Activated CD4-positive, alpha-beta memory T cell treated with anti-CD3 and anti-CD28 coated beads for 36 hours (primary cell): ENCODE measurements at places on chromosomes 2 and 18.

DNA sequence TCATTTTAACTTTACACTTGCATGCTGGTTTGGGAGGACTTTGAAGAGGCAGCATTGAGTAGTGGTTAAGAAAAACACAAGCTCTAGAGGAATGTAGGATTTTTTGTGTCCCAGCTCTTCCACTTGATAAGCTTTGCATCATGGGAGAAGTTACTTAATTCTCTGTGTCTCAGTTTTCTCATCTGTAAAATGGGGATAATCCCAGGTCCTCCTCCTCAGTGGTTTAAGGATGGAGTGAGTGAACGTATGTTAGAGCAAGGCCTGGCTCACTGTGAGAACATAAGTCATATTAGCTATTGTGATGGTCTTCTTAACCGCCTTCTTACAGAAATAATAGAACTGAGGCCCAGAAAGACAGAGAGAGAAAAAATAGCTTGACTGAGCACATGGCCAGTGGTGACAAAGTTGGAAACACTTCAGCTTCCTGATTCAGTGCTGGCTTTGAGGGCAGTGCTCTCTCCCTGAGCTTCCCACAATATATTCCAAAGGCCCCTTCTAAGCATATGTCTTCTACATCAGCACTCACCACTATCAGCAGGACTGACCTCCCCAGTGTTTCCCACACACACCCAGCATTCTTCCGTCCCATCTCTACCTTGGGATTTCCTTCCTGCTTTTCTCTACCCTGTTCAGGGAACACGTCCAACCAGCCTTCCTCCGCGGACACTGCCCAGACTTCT lies 214.9 kb upstream of the TNP1 start:
- DNase-seq: no peak

DNA sequence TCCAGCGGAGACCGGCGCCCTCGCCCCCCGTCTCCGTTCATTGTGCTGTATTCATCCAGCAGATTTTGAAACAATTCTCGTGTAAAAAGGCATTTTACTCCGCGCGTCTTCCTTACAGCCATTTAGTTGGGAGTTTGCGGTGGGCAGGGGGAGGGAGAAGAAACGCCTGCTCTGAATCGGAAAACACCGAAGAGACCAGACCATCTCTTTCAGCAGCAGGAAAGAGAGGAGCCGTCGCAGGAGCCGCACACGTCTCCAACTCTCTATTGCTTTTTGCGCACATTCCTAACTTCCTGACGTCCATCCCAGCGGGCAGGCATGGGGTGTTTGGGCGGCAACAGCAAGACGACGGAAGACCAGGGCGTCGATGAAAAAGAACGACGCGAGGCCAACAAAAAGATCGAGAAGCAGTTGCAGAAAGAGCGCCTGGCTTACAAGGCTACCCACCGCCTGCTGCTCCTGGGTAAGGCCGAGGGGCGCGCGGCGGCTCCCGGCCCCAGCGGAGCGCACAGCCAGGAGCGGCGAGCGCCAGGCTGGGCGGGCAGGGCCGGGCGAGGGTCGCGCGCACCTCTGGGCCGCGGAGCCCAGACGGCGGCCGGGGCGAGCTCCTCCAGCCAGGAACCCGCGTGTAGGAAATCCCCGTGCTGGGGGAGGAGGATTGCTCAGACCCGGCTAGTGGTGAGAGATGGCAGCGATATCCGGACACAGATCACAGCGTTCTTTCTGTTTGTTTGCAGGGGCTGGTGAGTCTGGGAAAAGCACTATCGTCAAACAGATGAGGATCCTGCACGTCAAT lies 63.2 kb downstream of the GNAL start:
- DNase-seq: peak; percentile 43

DNA sequence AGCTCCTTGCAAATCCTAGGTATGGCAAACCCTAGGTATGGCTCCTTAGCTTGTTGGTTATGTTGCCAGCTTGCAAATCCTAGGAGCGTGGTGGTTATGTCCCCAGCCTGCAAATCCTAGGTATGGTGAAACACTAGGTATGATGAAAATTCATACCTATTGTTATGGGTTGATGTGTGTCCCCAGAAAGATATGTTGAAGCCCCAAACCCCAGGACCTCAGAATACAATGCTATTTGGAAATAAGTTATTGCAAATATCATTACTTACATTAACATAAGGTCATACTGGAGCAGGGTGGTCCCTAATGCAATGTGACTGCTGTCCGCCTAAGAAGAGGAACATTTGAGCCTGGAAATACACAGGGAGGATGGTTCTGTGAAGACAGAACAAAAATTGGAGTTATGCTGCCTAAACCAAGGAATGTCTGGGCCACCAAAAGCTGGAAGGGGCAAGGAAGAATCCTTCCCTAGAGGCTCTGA lies 220.8 kb downstream of the MYCN start:
- no peak for DNase-seq

GRCh38 chr2:80530442-80531064 lies 226.0 kb upstream of the LRRTM1 start:
- DNase-seq: no peak

- DNase-seq: no peak
Measured at GRCh38 chr2:8214036-8214615, 467.7 kb upstream of the ID2 start.

- DNase-seq: no peak
Measured at GRCh38 chr2:159695795-159696448, 16.4 kb upstream of the MARCHF7 start.

DNA sequence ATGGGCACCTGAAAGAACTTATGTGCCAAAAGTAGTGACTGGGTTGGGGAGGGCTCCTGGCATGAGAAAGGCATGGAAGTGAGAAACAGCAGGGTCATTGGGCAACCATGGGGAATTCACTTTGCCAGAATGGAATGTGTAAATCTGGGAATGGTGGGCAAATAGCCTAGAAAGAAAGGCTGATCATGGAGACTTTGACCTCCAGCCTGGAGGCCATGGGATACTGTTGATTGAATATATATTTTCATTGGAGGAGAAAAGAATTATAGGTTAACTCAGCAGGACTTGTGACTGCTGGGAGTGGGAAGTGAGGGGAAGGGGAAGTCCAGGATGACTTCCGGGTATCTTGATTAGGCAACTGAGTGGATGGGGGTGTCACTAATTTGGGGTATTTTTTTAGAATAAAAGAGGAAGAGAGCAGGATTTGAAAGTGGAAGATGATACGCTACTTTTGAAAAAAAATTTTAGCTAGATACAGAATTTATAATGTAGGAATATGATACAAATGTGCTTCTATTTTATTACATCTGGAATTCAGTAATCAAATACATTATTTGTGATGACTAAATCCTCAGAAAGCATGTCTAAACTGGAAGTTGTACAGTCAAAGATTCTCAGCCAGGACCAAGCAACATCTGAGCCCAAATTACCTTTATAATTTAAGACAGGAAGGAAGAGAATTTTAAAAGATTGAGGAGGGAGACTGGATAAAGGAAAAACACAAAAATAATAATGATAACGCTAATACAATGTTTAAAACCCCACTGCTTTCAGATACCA lies 116.2 kb downstream of the GATA6 start:
- no peak for DNase-seq

GRCh38 chr2:22209545-22209944 lies 1085.8 kb downstream of the TDRD15 start:
- no peak for DNase-seq

GRCh38 chr2:241673189-241673663 lies 13.4 kb downstream of the DTYMK start:
- DNase-seq: peak; percentile 14

GRCh38 chr2:238425505-238425978 lies 1.2 kb upstream of the ASB1 start:
- no peak for DNase-seq

DNA sequence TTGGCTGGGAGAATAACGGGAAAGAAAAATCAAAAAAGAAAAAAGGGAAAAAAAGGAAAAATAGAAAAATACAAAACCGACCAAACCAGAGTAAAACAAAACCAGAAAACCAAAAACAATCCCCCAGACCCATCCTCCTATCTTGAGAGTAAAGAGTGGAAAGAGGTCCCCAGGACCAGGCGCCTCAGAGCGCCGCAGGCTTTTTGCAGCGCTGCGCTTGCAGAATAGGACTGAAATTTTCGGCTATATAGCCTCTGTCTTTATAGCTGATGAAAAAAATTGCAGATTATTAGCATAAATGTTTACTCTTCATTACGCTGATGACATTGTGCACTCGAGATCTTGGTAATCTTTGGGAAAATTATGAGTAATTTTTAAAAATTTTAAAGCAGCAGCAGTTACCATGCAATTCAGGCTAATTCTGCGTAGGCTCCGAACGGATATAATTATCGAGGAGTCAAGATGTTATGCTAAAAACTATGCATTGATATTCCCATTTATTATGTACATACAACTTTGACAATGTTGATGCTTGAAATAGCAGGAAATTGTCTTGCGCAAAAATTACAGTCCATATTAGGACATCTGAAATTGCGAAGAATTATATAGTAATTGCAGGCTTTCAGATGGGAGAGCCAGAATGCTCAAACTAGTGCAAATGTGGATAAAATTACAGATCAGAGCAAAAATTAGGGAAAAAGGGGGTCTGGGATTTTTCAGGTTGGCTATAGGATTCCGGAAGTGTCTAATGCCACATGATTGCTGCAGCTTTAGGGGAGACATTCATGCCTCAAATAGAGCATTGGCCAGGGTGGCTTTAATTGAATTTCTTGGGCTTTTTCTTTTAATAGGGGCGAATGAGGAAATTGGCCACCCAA lies 8.3 kb downstream of the DLX1 start:
- DNase-seq: no peak

DNA sequence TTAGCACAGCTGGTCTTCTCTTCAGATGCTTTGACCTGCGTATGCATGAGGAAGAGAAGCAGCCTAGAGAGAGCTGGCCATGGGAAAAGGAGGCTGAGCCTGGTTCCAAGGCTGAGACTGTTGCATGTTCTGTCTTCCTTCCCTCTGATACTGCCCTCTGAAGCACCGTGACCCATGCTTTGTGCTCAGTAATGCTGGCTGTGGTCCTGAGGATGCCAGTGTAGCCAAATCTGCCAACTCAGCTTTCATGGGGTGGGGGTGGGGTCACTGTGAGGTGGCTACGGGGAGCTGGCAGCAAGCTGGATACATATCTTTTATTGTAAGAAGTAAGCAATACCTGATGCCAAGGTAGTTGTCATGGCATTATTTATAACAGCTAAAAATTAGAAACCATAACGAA lies 41.5 kb downstream of the EPAS1 start:
- no peak for DNase-seq

DNA sequence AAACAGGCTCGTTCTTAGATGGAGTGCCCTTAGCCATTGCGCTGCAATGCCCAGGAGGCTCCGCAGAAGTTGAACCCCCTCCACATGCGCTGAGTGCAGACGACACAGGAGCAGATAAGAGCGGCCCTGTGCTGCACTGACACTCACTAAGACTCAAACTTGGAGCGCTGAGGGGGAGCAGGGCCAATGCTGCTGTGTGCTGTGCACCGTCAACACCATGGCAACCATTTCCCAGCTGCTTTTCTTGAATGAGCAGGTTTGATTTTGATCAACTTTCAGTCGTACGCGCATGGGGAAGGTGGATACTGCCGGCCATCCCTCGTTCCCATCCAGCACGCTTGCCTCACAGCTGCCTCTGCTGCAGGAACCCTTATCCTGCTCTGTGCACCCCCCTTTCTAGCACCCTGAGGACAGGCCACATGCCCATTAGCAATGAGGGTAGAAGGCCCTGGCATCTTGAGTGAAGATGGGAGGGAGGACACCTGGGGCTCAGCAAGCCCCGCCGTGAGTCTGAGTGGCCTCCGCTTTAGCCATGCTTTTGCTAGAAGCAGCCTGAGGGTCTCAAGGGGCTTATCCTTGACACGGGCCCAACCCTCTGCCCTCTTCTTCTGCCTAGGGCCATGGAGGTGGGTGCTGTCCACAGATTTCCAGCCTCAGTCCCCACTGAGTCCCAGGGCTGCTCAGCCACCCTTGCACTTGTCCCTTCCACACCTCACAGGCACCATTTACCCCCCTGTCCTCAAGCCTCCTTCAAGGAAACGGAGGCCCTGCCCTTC lies 271.9 kb downstream of the PHLPP1 start:
- no peak for DNase-seq

GRCh38 chr2:46805401-46805951 lies 110.1 kb downstream of the MCFD2 start:
- no peak for DNase-seq

DNA sequence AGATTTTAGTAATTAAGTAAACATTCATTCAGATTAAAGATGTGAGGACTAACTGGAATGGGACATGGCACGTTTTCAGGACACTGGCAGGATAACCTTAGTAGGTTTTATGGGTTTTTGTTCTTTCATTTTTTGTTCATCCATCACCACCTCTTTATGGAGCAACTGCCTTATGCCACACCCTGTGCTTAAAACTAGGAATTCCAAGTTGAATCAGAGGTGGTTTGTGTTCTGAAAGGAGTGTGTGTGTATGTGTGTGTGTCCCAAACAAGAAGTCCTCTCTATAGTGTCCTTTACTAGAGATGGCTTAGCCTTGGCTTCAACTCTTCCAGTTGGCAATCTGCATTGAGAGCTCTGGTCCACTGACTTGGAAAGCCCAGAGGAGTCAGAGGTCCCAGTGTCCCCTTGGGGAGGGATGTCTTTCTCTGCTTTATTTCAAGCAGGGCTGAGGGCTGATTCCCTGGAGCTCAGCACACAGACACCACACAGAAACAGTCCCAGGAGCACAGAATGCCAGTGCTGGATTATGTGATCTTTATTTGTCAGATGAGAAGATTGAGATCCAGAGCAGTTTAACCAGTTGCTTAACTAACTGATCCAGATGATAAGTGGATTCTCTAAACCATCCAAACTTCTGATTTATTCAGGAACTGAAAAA lies 25.2 kb downstream of the RHOB start:
- no peak for DNase-seq

DNA sequence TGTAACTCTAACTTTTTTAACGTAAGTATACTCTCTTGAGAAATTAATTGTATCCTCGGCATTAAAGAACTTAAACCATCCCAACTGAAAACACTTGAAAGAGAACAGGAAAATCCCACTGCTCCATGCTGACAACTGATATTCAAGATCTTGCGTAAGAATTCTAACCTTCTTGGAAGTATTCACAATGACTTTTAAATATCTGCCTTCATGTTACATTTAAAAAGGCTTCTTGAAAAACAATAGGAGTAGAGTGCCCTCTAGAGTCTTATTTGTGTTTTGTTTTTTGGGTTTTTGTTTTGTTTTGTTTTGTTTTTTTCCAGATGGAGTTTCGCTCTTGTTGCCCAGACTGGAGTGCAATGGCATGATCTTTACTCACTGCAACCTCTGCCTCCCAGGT lies 65.4 kb upstream of the DNAJC10 start:
- DNase-seq: no peak

GRCh38 chr2:10668402-10669012 lies 21.3 kb downstream of the NOL10 start:
- no peak for DNase-seq
